ENCODE measurements at places on chromosomes 16 and 17.
A peak's percentile ranks its signal among the peaks of the same experiment; 100 is the strongest.

GRCh38 chr17:57651996-57652395 is 93.1 kb downstream of the CCDC182 start:
- no peak for DNase-seq

GRCh38 chr16:88465387-88465983 is 12.4 kb downstream of the ZFPM1 start:
- DNase-seq, result no peak

GRCh38 chr16:1530349-1530882 is 3.0 kb upstream of the TMEM204 start:
- no peak for DNase-seq

DNA sequence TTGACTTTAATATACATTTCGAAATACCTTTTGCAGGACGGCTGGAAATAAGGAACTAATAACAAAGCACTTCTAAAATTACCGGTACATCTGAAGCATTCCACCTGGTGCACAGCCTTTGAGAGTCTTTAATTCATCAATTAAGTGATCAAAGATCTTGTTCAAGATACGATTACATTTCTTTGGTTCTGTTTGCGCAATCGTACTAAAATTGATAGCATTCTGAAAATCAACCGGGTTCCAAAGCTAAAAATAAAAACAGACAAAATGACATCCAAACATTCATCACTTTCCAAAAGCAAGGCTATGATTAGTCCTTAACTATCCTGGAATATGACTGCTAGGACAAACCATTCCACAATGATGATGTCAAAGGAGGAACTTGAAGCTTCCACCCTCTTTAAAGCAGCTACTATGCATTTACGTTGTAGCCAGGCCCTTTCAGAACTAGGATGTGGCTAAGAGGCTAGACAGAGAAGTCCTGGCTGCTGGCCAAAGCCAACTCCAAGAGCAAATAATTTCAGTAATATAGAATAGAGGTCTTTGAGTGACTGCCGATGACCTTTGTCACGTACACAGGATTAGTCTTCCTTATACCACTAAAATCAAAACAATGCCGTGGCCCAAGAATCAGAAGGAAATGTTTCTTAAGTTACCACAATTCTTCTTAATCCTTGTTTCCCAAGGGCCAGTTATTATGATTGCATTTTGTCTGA is 299.8 kb upstream of the PSMD7 start:
- no peak for DNase-seq

- no peak for DNase-seq
Observed at GRCh38 chr16:5001571-5001970, 32.2 kb downstream of the NAGPA start.

GRCh38 chr16:81469710-81470535 is 25.3 kb downstream of the CMIP start:
- no peak for DNase-seq

DNA sequence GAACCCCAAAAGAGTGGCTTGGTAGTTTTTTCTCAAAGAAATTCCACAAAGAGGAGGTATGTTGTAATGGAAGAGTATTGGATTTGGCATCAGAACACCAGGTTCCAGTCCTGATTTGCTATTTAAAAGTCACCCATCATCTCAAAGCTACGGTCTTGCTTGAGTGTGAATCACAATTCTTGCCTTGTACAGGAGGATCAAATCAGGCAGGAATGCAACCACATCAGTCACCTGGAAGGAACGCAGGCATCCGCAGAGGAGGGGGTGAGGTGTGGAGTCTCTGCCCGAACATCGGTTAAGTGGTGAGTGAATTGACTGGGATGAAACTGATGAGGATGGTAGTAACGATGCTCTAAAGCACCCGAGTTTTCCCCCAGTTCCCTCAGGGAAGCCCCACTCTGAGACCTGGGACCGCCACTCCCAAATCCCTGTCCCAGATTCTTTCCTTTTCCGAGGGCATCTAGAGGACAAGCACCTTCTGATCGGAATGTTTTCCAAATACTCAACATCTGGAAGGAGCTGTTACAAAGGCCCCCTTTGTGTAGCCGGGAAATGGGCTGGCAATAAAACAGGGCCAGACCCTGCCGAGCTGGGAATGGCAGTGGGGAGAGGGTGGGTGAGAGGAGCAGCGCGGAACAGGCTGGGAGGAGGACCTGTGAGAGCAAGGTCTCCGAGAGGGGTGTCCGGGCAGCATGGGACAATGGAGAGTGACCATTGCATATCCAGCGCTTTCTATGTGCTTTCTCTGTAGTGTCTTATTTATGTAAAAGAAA is 469.6 kb downstream of the SLC39A11 start:
- DNase-seq, result no peak

DNA sequence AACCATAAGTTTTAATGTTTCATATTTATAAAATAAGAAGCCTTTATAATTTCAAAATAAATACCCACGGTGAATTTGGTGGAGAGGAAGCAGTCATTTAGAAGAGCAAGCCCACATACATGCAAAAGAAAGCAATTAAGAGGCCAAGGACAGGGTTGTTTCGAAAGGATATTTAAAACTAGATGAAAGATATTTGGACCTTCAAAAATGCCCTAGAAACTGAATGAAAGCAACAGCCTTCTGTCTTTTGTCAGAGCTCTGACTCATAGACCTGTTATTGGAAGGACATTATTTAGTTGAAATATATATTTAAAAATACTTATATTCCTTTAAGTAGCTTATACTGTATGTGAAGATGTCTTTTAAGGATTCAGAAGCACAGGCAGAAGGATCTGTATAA is 8.6 kb upstream of the METTL9 start:
- DNase-seq, result no peak

GRCh38 chr17:79627766-79628690 is 17.2 kb upstream of the RBFOX3 start:
- no peak for DNase-seq

DNA sequence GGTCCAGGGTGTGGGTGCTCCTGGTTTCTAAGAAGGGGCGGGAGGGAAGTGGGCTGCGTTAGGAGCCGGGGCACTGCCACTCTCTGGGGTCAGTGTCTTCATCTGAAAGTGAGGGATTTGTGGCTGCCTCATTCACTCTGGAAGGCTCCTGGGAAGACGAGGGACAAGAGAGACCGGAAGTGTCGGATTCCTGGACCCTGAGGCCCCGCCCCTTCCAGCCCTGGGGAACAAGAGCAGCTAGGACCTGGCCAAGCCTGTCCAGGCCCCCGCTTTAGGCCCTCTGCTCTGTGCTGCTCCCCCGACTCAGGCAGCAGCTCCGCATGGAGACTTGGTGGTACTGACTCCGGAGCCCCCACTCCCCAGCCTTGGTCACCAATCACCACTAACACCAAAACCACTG is 6.5 kb downstream of the LGALS3BP start:
- no peak for DNase-seq

- no peak for DNase-seq
Observed at GRCh38 chr17:79066963-79067362, 7.7 kb upstream of the ENGASE start.

DNA sequence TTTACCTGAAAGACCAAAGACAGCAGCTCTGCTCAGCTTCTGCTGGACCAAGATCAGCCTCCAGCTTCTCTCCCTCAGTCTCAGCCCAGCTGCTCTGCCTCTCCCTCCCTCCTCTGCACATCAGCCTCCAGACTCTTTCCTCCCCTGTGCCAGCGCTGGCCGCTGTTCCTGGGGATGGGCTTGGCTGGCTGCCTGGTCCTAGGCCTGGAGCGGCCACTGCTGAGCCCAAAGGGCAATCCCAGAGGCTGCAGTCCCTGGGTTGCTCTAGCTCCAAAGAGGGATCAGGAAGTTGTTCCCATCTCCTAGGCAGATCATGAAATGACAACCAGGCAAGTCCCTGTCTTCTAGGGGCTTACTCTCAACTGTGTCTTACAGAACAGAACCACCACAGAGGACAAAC is 31.3 kb downstream of the DCUN1D3 start:
- DNase-seq, result no peak

DNA sequence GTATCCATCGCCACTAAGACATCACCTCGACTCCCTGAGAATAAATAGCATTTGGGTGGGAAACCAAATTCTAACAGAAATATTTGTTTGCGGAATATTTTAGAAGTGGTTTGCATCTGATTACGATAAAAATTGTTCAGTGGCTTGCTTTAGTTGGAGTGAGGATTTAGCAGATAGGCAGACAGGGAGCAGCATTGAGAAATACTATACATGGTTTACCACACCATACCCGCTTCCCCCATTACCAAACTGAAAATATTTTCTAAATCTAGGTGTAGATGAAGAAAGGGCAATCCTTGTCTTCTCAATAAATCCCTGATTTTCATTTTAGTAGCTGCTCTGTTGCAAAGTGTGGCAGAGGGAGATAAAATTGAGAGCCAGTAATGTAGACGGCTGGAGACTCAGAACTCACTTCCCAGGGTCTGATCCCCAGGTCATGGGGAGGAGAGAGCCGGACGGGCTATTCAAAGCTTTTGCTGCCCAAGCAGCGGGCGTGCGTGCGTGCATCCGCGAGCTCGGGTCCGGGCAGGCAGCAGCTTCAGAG is 808 bp upstream of the BAHCC1 start:
- no peak for DNase-seq

DNA sequence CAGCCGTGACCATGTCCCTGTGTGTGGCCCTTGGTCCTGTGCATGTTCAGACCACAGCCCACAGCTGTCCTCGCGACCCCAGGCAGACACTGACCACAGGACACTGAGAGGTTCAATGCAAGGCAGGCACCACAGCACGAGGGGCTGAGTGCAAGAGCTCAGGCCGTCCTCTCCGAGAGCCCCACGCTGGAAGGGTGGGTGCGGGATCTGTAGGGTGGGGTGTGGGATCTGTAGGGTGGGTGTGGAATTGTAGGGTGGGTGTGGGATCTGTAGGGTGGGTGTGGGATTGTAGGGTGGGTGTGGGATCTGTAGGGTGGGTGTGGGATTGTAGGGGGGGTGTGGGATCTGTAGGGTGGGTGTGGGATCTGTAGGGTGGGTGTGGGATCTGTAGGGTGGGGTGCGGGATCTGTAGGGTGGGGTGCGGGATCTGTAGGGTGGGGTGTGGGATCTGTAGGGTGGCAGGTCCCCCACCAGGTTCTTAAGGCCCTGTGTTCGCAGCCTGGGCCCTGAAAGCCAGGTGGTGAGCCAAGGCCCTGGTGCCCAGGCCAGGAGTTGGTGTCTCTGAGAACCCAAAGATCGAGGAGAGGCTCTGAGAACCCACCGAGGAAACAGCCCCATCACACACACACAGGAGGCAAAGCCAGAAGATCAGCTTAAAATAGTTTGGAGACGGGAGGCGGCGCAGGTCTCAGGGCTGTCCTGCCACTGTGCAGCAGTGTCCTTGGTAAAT is 48.2 kb downstream of the METRNL start:
- DNase-seq, result no peak

GRCh38 chr17:35731239-35731916 is at the start of gene RASL10B:
RASL10B (plus strand) TSS chr17:35731639; CDS start chr17:35735185, 3,546 bp downstream.
- peak; percentile 31 for DNase-seq

- no peak for DNase-seq
Observed at GRCh38 chr16:67883872-67884261, 818 bp upstream of the NRN1L start.

DNA sequence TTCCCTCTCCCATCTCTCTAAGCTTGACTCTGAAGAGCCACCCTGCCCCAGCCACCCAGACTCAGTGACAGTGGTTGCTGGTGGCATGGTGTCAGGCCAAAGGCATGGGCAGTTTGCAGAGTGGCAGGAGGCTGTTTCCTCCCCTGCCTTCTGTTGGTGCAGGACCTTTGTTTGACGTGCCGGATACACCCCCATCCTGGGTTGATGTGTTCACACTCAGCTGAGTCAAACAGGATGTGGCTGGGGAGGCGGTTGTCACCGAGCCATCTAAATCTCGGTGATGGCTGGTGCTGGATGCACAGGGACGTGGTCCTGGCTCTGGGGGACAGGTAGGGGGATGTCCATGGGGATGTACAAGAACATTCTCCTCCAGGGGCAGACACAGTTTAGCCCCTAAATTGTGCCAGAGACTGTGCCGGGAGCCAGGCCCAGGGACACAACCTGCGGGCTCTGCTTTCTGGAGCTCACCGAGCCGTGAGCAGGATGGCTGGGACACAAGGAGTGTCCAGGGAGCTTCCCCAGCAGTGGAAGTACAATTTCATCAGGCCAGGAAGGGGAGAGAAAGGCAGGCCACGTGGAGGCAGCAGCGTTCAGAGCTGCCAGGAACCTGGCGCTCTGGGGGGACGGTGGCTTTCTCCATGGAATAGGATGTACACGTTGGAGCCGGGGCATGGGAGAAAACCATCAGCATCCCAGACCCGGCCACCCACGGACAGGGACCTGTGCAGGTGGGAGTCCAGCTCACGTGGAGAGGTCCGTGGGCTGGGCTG is 264.2 kb downstream of the SEC14L1 start:
- DNase-seq, result no peak

GRCh38 chr17:75096082-75096625 is 8.4 kb downstream of the SLC16A5 start:
- DNase-seq, result no peak

DNA sequence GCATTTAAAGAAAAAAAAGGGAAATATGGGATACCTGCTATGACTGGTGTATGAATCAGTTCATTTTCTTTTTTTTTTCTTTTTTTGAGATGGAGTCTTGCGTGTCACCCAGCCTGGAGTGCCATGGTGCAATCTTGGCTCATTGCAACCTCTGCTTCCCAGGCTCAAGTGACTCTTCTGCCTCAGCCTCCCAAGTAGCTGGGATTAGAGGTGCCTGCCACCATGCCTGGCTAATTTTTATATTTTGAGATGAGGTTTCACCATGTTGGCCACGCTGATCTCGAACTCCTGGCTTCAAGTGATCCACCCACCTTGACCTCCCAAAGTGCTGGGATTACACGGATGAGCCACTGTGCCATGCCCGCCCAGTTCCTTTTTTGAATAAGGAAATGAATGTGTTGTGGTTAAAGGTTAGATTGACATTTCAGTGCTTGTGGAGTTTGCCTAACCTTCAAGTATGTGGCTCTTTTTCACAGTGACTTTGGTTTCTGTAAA is 7.7 kb downstream of the HAPSTR1 start:
- DNase-seq, result no peak

- no peak for DNase-seq
Observed at GRCh38 chr17:7282752-7283321, 1.3 kb downstream of the SLC2A4 start.

GRCh38 chr16:81601008-81601428 is 156.4 kb downstream of the CMIP start:
- no peak for DNase-seq

DNA sequence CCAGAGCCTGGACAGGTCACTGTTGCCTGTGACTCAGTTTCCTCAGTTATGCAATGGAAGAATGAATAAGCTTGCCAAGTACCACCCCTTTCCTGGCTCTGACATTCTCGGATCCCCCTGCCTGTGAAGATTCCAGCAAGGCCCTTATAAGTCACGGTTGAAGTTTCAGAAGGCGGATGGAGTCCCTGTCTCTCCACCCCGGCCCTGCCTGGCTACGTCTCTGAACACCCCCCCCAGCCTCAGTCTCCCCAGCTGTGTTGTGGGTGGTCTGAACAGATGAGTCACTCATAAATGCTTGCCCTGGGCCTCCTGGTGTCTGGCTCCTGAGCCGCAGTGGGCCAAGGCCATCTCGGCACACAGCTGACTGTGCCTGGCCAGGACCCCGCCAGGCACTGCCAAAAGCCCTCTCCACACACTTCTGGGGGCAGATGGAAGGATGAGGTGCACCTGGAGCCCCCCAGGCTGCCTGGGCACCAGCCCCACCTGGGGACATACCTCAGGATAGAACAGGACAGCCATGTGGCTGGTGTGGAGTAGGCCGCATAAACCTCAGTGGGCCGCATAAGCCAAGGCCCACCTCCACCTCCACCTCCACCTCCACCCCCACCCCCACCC is 15.4 kb downstream of the VASN start:
- DNase-seq, result no peak

All from NCI-H1930 (cell line).